Lung (tissue), 17 donors: ENCODE measurements at places on chromosomes 16 and 17. TPM values are rescaled to one million over a fixed set of nuclear protein-coding genes. Genes with fewer than 3 reads are reported as not detected.

The BCL6B gene
- 55.6 TPM for total RNA-seq

The CCL22 gene
- 0.43 TPM for total RNA-seq

The IL21R gene
- total RNA-seq: 3.4 TPM

The TSNAXIP1 gene
- 5.0 TPM for total RNA-seq
